OCI-M1 (cell line): ENCODE measurements at places on chromosomes 11 and 22.
A peak's percentile ranks its signal among the peaks of the same experiment; 100 is the strongest.

GRCh38 chr22:26744892-26745808 lies 87.8 kb downstream of the MIAT start:
- DNase-seq = no peak

GRCh38 chr11:46728659-46729040 lies 9.6 kb downstream of the F2 start:
- DNase-seq = no peak

DNA sequence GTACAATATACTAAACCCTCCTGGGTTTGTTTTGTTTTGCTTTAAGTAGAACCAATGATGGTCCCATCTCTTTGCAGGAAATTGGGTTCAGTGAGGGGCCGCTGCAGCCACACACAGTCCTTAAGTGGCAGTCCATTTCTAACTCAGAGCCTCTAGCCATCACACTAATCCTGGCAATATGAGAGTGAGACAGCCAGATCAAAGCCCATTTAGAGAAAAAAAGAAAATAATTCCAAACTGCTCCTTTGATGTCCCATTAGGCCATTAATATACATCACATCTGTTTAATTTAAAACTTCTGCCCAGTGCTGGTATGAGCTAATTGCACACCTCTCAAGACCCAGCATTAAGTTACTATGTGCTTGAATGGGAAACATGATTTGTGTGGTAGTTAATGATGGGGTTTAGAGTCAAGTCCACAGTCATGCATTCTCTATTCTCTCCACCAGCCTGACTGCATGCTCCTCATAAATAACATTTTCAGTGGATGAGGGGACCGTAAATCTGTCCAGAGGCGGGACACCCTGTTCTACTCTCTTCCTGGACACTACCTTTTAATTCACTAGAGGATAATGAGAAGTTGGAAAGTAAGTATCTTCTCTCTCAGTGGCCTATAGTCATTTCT lies 53.8 kb upstream of the BIRC3 start:
- no peak for DNase-seq

GRCh38 chr11:96964661-96965060 lies 574.8 kb downstream of the JRKL start:
- DNase-seq = peak; percentile 91

- DNase-seq = no peak
These were observed 26.9 kb downstream of the SLC6A5 start for GRCh38 chr11:20626279-20626678.

GRCh38 chr22:45512363-45512762 lies 9.7 kb downstream of the FBLN1 start:
- DNase-seq = no peak

DNA sequence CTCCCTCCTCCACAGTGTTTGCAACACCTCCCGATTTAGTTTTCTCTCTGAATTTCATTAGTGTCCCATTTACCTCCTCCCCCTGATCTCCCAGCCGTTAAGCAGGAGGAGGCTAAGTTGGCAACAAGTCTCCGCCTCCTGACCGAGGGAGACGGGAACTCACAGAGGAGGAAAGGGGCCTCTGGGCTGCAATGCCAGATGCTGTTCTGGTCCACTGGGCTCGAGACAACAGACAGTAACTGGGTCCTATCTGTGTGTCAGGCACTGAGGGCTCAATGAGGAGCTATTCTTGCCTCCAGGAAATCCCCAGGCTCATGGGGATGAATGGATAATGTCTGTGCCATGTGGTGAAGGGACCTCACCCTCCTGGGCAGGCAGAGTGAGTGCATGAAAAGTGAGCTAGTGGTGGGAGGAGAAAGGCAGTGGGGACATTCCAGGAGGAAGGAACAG lies 228.1 kb downstream of the TENM4 start:
- no peak for DNase-seq

- DNase-seq = no peak
These were observed 3.0 kb downstream of the PRR5 start for GRCh38 chr22:44705022-44705297.

DNA sequence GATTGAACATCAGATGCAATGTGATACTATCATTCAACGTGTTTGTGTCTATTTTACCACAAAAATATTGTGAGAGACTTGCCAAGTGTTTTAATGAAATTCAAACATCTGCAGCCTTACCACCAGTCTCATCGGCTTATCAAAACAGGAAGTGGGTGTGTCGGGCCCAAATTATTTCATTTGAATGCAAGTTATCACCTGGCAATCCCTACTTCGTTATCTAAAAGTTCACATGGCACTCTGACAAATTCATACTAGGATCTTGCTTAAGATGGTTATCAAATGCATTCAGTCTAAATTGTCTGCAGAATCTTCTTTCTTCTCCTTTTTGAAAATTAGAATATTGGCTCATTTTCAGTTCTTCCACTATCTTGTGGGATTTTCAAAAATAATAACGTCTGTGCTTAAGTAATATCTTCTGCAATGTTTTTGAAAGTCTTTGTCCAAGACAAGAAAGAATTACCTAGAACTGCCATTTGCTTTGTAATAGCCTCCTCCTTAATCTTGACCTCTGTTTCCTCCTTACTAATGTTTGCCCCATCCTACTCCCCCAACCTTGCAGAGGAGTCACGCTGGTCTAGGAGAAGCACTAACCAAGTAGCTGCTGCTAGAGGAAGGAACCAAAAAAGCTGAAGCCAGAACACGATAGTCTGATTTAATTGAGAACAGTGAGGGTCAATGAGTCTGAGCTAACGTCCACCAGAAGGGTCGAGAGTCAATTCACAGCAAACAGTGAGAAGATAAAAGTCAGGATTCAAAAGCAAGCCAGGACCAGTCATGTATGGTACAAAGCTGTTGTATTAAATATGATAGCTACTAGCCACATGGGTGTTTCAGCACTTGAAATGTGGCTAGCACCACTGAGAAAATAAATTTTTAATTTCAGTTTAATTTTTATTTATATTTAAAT lies 10.2 kb upstream of the BIRC3 start:
- DNase-seq = peak; percentile 31

GRCh38 chr11:2849994-2850770 lies 35.4 kb downstream of the CDKN1C start:
- DNase-seq = no peak

DNA sequence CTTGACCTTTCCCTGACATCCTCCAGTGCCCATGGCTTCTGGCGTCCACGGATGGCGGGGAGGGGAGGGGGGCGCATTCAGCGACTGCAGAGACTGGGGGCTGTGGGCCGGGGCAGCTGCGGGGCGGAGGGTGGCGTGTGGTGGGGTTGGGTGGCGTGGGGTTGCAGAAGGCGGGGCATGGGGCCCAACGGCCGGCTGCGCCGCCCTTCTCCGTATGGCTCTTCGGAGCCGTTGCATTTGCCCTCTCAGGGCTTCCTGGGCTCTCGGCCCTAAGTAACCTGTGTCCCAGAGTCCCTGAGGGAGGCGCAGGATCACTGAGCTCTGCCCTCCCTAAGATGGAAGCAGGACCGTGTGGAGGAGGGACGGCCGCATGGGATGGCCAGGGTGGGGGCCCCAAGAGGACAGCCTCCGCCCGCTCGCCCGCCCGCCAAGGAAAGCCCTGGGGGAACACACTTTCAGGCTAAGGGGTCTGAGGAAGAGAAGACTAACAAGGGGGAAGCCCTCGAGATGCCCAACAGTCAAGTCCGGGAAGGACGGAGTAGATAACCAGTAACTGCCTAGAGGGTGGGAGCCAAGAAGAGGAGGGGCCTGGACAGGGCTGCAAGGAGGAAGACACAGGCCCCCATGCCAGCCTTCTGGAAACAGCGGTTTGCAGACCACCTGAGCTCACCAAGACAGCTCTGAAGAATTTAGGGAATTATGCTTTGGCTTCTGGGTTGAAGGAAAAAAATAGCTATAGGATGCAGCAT lies 9.2 kb upstream of the AIFM3 start:
- DNase-seq = peak; percentile 87

DNA sequence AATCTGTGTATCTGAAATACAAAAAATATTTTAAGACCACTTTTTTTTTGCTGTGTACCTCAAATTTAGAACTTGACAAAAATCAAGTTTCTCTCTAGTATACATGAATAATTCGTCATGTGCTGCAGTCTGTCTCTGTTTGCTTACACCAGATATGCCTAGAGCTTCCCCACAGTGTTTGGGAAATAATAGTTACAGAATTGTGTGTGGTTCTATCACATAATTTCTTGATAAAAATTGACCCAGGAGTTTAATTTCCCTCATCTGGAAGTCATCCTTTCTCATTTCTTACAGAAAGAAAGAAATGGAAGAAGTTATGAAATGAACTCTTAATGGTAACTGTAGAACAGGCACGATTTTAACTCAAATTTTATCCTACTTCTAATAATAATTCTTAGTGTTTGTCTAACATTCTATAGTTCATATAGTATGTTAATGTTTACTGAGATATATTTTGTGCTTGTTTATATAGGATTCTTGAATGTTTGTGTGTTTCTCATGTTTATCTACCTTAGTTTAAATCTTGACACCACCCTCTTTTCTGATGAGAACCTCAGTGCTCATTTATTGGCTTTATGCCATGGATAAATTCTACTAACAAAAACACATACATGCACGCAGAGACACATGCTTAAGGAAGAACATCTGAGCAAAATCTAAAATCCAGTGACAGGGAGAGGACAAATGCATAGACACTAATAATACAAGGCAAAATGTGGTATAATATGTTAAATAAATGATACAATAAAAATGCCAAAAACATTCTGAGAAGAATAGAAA lies 61.4 kb upstream of the CTSC start:
- no peak for DNase-seq

- peak; percentile 88 for DNase-seq
These were observed 3.0 kb upstream of the MRGPRD start for GRCh38 chr11:68983801-68984200.

DNA sequence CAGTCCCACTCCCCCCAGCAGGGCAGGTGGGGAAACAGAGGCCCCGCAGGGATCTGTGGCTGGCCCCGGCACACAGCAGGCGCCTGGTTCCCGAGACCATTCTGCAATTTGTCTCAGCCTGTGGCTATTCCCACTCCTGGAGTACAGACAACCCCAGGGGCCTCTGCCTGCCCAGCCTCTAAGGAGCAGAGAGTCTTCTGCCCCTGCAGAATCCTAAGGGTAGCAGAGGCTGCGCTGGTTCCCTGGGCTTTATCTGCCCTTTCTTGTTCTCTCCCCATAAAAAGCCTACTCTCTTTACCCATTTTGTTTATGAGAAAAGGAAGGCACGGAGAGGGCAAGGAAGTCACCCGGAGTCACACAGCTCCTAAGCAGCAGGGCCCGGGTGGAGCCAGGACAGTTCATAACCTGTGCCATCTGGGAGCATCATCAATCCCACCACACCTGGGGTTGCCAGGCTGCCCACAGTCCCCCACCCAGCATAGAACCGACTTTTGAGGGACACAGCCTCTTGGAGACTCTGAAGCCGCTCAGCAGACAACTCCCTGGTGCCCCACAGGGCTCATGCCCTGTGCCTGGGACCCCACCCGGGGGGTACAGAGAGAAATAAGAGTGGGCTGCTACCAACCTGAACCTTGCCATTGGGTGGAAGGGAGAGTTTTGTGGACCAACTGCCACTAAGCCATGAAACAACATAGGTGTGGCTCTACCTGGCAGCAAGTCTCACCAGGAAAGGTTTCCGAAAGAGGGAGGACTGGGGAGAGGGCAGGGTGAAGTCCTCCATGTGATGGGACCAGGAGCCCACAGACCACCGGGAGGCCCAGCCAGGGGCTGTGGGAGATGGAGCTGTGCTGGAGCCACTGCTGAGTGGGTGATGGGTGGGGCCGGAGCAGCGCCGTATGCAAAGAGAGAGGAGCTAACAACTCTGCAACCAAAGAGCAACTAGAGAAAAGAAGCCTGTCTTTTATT lies 17.2 kb upstream of the LINC01488 start:
- no peak for DNase-seq

GRCh38 chr22:39939830-39940229 lies 20.4 kb upstream of the TMA7B start:
- no peak for DNase-seq

GRCh38 chr11:114060392-114061047 lies 1.0 kb downstream of the ZBTB16 start:
- peak; percentile 80 for DNase-seq

- DNase-seq = no peak
These were observed 14.2 kb upstream of the OLFML1 start for GRCh38 chr11:7471071-7471470.
